ENCODE measurements at places on chromosomes 12 and 14.

GRCh38 chr14:74855945-74856344 lies 20.0 kb downstream of the PROX2 start:
- DNase-seq = no peak

- DNase-seq = no peak
Observed at GRCh38 chr12:112370199-112370598, 12.0 kb downstream of the HECTD4 start.

DNA sequence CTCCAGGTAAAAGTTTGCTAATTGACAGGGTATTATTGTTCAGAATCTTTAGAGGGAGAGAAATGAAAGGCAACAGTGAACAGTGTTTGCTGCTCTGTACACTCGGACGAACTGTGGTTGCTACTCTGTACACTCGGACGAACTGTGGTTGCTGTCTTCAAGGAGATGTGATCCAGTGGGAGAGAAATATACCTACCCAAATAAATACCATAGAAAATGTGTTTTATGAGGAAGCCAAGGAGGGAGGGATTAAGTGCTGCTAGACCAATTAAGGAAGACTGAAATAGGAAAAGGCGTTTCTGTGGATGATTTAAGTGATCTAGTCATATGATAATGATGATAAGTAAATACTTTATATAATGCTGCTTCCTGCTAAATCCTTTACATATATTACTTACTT lies 2.7 kb downstream of the STK38L start:
- no peak for DNase-seq

GRCh38 chr14:82528016-82528415 lies 994.4 kb upstream of the SEL1L start:
- no peak for DNase-seq

DNA sequence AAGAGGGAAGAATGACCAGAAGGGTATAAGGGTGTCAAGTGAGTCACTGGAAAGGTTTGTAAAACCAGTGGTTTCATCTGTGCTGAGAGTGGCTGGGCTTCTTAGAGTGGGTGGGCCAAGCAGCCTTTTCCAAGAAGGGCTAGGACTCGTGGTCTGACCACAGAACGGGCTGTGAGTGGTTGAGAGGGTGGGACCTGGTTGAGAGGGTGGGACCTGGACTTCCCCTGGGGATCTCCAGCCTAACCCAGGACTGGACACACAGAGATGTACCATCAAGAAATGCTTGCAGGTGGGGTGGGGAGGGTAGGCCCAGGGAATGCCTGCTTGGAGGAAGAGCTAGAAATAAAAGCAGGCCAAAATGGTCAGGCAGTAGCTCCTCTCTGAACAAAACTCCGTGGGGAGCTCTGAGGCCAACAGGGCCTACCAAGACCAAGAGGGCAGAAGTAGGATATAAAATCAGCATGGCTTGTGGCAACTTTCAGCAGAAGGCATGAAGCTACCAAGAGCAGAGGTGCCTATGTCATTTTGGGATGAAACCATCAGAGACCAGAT lies 140.5 kb downstream of the FOXN3 start:
- peak; percentile 63 for DNase-seq

GRCh38 chr14:63642656-63643382 lies 1.1 kb upstream of the WDR89 start:
- no peak for DNase-seq

DNA sequence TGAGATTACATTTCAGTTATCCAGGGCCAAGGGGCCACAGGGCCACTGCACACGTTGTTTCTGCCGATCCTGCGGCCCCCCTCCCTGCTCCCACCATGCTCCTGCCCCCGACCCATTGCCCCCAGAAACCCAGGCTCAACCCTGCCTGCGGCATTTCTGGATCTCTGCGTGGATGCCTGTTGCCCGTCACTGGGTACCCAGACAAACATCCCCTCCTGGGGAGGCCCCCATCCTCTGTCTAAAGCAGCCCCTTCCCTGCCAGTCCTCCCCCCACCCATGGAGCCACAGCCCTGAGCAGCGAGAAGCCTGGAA lies 326.4 kb upstream of the SFSWAP start:
- no peak for DNase-seq

DNA sequence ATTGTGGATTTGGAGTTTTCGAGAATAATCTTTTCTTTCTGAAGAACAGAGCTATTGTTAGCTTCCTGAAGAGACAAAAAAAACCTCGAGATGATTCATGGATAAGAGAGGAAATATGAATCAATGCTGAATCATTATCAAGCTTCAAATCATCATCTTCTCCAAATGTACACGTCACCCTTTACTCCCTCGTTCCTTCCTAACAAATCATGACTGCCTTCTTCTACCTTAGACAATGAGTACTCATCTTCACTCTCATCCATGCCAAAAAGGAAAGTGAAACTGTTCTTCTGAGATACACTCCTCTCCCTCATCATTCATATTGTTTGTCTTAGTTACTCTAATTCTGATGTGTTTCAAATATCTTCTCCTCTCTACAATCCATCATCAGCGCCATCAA lies 1115.8 kb upstream of the ATXN7L3B start:
- peak; percentile 72 for DNase-seq

DNA sequence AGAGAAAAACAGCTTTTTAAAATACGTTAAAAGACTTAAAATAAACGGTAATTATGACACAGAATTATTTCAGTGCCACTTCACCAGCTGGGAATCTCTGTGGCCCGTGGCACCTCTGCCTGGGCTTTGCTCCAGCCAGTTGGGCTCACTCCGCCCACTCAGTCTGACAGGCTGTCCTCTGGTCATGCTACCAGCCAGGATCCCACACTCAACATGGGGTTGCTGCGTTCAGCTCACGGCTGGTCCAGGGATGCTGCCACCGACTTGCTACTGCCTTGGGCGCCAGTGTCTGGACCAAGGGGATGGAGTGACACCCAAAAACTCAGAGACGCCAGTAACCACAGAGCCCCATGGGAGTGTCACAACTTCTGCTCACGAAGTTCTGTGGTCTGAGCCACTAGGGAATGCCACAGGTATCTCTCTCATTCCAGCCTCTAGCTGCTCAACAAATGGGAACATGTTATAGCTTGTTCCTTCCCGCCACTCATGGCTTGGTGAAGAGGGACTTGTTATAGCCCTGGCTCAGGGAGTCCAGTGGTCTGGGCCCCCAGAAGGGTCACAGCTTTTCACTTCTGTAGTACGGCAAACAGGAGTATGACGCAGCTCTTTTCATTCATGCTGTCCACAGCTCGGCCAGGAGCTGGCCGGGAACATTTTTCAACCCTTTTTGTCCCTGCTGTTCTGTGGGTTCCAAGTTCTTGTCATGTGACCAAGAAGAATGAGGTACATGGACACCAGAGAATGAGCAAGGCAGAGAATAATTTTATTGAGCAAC lies 23.4 kb upstream of the ATXN7L3B start:
- DNase-seq = no peak

- peak; percentile 66 for DNase-seq
Observed at GRCh38 chr12:110537605-110538409, 35.7 kb downstream of the RAD9B start.

GRCh38 chr14:104169699-104170479 lies 31.5 kb downstream of the KIF26A start:
- DNase-seq = no peak

DNA sequence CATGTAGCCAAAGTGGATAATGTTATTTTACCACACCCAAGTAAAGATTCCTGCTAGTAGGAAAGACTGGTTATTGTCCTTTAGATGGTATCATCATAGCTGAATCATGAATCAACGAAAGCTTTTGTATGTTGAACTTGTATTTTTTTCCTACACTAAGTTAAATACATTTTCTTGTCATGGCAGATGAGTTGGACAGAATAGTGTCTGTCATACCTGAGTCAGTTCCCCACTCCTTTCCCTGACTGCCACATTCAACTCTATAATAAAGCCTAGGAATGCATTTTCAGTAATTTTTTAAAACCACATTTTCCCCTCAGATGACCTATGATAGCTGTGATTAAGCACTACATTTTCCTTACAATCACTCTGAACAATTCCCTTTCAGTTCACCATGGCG lies 9.3 kb upstream of the PTHLH start:
- peak; percentile 95 for DNase-seq

DNA sequence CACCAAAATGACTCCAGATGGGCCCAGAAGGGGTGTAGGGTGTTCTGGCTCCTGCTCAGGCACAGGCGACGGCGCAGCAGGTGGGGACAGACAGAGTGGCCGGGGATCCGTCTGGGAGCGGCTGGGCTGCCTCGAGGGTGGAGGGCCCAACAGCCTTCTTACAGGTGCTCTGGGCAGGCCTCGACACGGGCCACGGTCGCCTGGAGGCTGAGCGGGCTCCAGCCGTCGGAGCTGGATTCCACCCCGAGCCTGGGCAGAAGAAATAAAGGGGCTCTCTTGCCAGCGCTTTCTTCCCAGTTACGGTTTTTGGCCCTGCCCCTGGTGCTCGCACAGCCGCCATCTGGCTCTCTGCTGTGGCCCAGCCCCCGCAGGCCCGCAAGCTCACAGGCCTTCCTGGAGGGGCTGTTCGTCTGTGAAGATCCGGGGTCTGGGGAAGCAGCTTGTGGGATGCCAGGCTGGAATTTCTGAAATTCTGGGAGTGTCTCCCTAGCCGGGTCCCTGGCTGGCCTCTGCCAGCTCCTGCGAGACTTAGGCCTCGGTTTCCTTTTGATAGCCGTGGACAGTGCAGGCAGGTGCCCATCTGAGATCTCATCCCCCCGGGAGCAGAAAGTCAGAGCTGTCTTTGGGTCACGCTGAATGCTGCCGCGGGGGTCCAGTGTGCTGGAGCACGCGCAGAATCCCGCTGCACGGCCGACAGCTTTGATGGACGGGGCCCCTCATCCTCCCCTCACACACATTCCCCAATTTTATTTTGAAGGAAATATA lies 122.7 kb downstream of the PAPOLA start:
- no peak for DNase-seq

GRCh38 chr14:89428173-89428523 lies 11.1 kb upstream of the FOXN3 start:
- DNase-seq = no peak

All from RCC 7860 (cell line).